ENCODE measurements at places on chromosomes 5 and 9. TPM values are rescaled to one million over a fixed set of nuclear protein-coding genes. Genes with fewer than 3 reads are reported as not detected.

- DNase-seq, result peak; percentile 69
These were observed 8.5 kb upstream of the NFIB start for GRCh38 chr9:14322211-14323082.

GRCh38 chr9:37938121-37938891 is 34.4 kb upstream of the SLC25A51 start:
- no peak for DNase-seq

GRCh38 chr5:107826311-107827000 is 155.7 kb upstream of the EFNA5 start:
- DNase-seq, result no peak

DNA sequence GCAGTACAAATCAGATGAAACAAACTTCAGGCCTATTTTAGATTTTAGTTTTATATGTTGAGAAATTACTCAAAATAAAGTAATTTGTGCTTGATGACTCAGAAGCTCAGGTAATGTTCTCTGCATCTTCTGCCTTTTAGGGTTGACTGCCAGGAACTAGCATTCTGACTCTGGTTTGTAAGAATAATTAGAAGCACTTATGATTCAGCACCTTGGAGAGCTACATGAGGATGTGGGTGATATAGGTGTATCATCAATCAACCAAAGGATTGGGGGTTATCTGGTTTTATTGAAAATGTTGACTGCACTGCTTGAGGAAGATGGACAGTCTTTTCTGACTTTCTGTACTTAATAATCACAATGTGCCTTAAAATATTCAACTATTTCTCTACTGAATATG is 118.7 kb upstream of the SGCD start:
- no peak for DNase-seq

DNA sequence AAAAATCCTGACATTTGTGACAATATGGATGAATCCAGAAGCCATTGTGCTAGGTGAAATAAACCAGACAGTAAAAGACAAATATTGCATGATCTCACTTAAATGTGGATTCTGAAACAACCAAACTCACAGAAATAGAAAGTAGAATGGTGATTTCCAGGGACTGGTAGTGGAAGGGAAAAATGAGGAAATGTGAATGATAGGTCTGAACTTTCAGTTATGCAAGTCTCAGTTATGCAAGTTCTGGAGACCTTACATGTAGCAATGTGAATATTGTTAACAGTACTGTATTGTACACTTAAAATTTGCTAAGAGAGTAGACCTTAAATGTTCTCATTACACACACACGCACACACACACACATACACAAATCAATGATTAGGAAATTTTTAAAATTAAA is 84.9 kb downstream of the SLCO4C1 start:
- no peak for DNase-seq

GRCh38 chr5:32496104-32496503 is 51.6 kb upstream of the ZFR start:
- DNase-seq, result no peak

DNA sequence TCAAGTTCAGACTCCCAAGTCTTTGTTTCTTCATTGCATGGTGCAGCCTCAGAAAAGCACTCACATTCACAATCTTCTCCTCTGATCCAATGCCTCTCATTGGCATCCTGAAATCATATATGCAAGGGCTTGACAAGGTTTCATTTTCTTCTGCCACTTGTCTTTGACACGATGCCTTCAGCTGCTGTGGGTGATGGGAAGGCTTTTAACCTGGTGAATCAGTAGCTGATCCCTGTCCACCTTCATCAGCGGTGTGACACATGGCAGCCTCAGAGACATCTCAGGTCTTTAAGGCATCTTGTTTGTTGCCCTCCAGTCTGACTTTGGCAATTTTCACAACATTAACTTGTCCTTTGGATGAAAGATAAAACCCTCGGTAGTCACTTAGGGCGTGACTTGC is 147.2 kb downstream of the PRELID2 start:
- DNase-seq, result no peak

DNA sequence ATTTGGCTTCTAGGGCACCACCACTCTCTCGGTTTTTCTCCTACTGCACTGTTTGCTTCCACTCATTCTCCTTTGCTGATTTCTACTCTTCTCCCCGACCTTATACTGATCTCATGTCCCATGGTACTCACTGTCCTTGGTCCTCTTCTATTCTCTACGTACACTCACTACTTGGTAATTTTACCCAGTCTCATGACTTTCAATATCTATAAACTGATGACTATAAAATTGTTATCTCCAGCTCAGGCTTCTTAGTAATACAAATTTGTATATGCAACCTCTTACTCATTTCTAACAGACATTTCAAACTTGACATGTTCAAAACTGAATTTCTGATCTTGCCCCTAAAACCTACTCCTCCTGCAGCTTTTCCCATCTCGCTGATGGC is 4.1 kb downstream of the RAPGEF6 start:
- no peak for DNase-seq

GRCh38 chr9:109717342-109717741 is 62.7 kb upstream of the PALM2AKAP2 start:
- DNase-seq, result no peak

- DNase-seq, result no peak
These were observed 2.0 kb downstream of the MYO10 start for GRCh38 chr5:16934123-16934522.

DNA sequence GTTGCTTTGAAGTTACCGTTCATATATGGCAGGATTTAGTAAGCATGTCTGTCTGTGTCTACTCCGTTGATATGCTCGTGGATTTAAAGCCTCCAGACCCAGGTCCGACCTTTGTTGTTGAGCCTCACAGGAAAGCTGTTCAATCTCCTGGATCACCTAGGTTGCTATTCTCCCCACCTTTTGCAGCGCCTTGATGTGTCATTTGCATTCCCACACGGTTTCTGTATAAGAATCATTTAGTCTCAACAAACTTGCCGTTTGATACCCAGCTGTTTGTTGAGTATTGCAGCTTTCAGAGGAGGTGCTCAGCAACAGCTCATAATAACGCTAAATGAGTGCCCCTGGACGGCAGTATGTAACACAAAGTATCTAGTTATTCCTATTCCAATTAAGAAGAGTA is 1.2 kb upstream of the ADGRV1 start:
- no peak for DNase-seq

- no peak for DNase-seq
These were observed 341.6 kb upstream of the PIK3R1 start for GRCh38 chr5:67873935-67874334.

DNA sequence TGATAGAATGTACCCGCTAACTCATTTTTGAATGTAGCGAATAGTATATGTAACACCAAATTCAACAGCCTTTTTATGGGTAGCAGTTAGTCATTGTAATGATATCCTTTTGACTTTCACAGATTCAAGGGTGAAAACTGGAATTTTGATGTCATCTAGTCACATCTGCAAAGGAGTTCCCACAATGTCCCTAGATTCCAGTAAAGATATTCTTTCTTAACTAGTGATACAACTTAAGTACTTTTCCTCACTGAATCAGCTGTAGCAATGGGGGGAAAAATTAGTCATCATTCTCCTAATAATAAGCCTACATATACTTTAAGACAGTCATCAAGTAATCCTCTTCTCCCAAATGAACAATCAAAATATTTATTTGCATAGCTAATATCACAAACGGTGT is 11.5 kb upstream of the SSBP2 start:
- no peak for DNase-seq

Gene AK6
- polyA plus RNA-seq, result 90.9 TPM

Gene ADCY2
- polyA plus RNA-seq, result not detected

Gene SLC36A2
- polyA plus RNA-seq, result not detected

Gene ANXA6
- 351 TPM for polyA plus RNA-seq

Gene PCDHB13
- polyA plus RNA-seq, result not detected
